ENCODE measurements at places on chromosomes 7 and 10.

- no peak for DNase-seq
Measured at GRCh38 chr10:46294641-46295220, 7.9 kb downstream of the ANTXRL start.

GRCh38 chr7:55366461-55367070 lies 1.4 kb downstream of the LANCL2 start:
- DNase-seq, result no peak

DNA sequence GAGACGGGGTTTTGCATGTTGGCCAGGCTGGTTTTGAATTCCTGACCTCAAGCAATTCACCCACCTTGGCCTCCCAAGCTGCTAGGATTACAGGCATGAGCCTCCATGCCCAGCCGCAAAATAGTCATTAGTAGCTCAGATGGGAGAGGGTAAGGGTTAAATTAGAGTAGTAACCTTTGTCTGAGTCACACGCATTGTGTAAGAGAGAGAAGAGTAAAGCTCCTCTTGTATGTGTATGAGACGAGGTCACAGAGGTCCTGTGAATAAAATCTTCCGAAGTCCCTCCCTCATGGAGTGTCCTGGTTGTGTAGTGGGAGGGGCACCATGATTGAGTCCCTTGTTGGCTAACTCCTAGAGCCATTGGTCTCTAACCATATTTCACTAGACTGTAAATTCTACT lies 85.2 kb upstream of the CDC14C start:
- DNase-seq, result no peak

DNA sequence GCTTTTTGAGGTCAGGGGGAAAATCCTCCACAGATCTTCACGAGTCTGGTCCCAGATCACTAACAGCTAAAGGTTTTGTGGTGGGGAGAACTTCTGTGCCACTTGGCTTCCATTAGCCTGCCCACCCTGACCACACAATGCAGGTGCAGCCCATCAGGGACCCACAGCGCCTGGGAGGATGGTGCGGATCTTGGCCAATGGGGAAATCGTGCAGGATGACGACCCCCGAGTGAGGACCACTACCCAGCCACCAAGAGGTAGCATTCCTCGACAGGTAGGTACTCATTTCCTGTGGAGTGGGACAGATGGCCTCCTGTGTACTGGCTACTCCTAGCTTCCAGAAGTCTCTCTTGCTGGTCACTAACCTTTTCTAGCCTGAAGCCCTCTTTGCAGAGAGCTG lies 1.5 kb downstream of the FAM241B start:
- no peak for DNase-seq

DNA sequence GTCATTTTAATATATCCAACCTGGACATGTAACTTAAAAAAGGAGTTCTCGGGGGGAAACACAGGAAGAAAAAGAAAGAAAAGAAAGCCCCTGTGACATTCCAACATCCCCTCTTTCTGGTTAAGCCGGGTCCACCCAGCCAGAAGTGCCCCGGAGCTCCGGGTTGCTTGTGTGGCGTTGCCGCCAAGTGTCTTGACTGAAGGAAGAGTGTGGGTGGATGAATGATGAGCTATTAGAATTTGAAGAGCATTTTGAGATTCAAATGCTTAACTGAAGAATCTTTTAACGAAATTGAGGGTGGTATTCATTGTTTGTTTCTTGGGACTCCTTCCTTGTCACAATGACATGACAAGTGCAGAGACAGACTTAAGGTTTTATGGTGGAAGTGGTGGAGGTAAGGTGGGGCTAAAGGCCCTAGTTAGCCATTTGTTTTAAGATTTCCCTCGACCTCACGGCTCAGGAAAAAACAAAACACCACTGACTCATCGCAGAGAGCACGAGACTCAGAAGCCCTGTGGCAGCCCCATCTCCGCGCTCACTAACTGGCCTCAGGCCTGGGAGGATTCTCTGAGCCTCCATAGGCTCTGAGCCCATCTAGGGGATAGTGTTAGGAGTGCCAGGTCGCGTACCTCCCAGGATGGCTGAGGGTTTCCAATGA lies 1.8 kb upstream of the GLI3 start:
- DNase-seq, result peak; percentile 84

DNA sequence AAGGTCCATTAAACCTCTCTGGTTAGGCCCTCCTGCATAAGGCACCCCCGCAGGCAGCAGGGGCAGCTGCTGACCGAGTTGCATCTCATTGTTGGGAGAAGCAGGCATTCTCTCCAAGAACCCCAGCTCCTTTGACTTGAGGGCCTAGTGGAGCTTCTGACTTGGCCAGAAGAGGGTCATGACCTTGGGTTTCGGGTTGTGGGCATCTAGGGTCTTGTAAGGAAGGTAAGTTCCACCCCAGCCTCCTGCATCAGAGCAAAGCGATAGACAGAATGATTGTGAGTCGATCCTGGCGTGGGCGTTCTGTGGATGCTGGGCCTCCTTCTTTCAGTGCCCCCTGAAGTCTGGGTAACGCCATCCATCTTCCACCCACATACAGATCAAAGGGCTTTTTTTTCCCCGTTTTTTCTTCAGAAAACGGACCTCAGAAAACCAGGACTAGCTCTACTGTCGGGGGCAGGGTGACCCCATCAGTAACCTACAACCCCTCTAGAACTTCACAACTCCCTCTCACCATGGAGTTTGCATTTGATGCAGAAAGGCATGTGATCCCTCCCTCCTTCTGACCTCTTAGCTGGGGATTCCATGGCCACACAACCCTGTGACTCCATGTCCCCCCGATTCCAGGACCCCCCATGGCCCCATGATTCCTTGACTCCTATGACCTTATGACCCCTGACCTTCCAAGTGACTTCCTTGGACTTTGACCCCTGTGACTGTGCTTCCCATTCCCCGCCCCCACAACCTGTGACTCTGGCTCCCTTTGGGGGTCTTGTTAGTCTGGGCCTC lies 3.0 kb downstream of the SEMA4G start:
- no peak for DNase-seq

GRCh38 chr7:27843584-27844305 lies 103.8 kb downstream of the TAX1BP1 start:
- DNase-seq, result no peak

- DNase-seq, result no peak
Measured at GRCh38 chr7:94286111-94286510, 108.6 kb upstream of the COL1A2 start.

GRCh38 chr7:2373124-2373556 lies 18.5 kb downstream of the EIF3B start:
- DNase-seq, result peak; percentile 28

DNA sequence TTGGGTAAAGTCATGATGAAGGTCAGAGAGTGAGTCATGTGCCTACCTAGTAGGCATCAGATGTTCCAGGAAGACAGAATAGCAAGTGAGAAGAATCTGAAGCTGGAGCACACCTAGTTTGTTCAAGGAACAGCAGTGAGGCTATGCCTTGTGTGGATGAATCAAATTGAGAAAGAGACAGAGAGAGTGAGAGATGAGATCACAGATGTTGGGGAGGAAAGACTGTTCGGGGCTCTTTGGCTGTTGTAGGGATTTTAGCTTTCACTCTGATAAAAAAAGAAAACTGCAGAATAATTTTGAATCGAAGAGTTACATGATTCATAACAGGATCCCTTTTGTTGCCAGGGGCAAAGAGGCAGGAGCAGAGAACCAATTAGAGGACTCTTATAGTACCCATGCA lies 6.3 kb downstream of the LIPF start:
- DNase-seq, result no peak

DNA sequence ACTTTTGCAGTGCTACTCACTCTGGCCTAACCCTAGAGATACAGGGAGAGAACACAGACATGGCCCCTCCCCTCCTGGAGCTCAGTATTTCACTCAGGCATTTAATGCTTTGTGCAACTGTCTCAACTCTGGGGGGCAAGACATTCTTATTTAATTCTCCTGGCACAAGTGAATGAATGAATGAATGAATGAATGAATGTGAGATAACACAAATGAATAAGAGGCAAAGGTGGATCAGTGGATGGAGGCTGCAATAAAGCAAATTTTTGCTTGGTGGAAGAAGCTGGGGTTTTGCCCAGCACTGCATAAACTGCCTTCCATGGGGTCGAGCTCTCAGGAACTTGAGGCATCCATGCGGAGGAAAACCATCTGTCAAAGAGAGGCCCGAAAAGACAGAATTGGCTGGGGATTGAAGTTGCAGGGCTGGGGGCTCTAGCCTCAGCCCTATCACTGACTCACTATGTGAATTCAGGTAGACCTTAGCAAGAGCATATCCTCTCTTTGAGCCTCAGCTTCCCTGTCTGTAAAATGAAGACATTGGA lies 441.4 kb upstream of the ZMIZ1 start:
- DNase-seq, result no peak

All from NCI-H226 (cell line).